ENCODE measurements at places on chromosomes 6 and 20. TPM values are rescaled to one million over a fixed set of nuclear protein-coding genes. Genes with fewer than 3 reads are reported as not detected.

DNA sequence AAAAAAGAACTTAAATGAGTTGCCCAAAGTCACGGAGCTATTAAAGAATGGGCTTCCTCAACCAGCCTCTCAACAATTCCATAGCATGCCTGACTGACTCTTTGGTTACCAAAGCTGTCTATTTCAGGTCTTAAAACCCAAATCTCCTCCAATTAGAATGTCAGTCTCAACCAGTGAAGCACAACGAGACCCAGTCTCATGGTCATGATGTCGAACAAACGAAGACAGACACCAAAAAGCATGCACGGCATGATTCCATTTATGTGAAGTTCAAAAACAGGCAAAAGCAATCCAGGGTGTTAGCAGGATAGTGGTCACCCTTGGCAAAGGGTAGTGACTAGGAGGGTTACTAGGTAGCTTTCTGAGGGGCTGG, 16.3 kb upstream of the PTPN1 start:
- H3K4me1 ChIP-seq = peaks cover 32% of the 10 kb centered on the region
- H3K27ac ChIP-seq = peak overlapping the region; percentile 88
- no peak overlapping the region for H3K4me3 ChIP-seq
- no peaks in the 10 kb centered on the region for H3K27me3 ChIP-seq
- DNase-seq = no peak
- no peaks in the 10 kb centered on the region for H3K36me3 ChIP-seq

- H3K4me3 ChIP-seq = peak overlapping the region; percentile 100
- peak overlapping the region; percentile 99 for H3K27ac ChIP-seq
- H3K36me3 ChIP-seq = peaks cover 7% of the 10 kb centered on the region
- no peaks in the 10 kb centered on the region for H3K27me3 ChIP-seq
These were observed 973 bp upstream of the BRD2 start for GRCh38 chr6:32967151-32968091.

DNA sequence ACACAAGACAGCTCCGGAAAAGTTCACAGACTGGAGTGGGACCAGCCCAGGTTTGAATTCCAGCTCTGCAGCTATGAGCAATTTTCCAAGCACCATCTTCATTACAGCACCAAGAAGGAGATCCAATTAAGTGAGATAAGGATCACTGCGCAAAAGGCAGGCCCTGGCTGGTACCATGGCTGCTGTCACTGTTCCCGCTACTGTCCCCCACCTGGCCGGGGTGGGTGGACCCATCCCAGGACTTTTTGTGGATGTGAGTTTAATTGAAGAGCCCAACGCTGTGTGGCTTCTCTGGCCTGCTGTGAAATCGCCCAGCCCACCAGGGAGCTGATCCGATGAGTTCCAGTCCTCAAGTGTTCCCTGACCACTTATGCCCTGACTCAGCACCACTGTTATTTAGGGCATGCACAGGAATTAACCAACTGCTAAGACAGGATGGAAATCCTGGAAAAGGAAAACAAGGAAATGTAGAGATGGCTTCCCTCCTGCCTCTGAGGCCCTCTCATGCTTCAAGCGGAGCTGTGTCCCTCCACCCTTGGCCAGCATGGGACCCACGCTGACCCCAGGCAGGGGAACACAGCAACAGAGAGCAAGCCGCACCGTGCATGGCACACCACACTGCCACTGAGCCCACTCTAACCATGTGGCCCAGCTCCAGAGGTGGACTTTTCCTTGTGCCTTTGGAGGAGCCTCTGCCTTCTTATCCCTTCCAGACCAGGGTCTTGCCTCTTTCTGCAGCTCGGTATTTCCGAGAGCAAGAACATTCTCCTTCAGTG, 150.0 kb upstream of the CST7 start:
- H3K4me1 ChIP-seq = no peaks in the 10 kb centered on the region
- no peak overlapping the region for H3K4me3 ChIP-seq
- H3K27me3 ChIP-seq = 0 out of 2 replicates have a peak, but pooled peaks cover 3% of the 10 kb centered on the region
- H3K36me3 ChIP-seq = no peaks in the 10 kb centered on the region
- H3K27ac ChIP-seq = no peak overlapping the region

DNA sequence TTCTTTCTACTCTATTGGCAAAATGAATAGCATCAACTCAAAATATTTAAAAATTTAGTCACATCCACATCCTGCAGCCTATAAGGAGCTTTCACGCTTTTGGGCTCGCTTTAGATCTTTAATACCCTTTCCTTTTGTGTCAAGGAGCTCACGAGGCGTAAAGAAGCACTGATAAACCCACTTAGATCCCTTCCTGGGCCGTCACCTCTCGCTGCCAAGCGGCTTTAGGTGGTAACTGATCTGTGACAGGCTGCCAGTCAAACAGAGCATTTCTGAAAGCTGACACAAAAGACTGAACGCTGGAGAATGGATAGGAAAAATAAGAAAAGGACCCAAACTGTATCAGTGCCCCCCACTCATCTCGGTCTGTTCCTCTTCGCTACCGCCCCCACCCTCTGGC, 385.7 kb upstream of the MMS22L start:
- no peak overlapping the region for H3K4me3 ChIP-seq
- H3K4me1 ChIP-seq = 0 out of 2 replicates have a peak, but pooled peaks cover 8% of the 10 kb centered on the region
- no peak overlapping the region for H3K27ac ChIP-seq
- no peaks in the 10 kb centered on the region for H3K27me3 ChIP-seq
- no peak for DNase-seq

DNA sequence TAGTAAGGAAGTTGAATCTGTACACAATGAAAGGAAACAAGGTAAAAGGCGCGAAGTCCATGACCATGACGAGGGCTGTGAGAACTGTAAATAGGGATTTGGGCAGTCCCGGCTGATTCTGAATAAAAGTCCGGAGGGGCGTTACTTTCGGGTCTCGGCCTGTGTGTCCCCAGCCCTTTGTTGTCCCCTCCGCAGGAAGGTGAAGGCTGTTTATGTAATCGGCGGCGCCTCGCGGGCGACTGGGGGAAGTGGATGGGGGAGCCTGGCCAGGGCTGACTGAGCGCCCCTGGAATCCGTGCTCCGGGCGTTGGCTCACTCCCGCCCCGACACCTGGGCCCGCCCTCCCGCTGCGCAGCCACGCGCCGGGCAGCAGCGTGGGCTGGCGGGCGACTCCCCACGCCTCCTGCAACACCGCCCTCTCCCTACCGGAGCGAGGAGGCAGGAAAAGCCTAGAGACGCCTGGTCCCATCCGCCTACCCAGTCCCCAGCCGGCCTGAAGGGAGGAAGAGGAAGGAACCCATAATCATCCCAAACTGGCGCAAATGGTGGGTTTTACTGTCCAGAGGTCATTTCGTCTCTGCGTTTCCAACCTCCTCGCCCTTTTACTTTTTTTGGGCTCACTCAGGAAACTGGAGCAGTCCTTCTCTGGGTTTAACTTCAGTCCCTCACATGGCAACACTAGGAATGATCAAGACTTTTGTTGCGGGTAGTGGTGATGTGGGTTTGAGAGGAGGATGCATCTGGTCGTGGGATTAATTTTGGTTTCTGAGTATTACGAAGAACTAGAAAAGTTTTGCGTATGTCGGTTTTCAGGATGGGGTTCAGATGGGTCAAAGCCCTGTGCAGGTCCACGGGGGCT, 12.1 kb downstream of the TRIM31 start:
- no peaks in the 10 kb centered on the region for H3K36me3 ChIP-seq
- H3K4me1 ChIP-seq = peaks cover 70% of the 10 kb centered on the region
- peak overlapping the region; percentile 43 for H3K27ac ChIP-seq
- H3K27me3 ChIP-seq = no peaks in the 10 kb centered on the region

- H3K4me1 ChIP-seq = no peaks in the 10 kb centered on the region
- no peaks in the 10 kb centered on the region for H3K36me3 ChIP-seq
- H3K27ac ChIP-seq = no peak overlapping the region
- H3K4me3 ChIP-seq = no peak overlapping the region
These were observed 5.0 kb upstream of the LSM14B start for GRCh38 chr20:62117362-62117646.

The C6orf15 gene
- total RNA-seq = 21.6 TPM

The MUCL3 gene
- not detected for total RNA-seq

The LRRC73 gene
- 0.55 TPM for total RNA-seq

All from PC-9 (cell line).